NCI-H2107 (cell line): ENCODE measurements at places on chromosomes 2 and 18.

GRCh38 chr2:69559442-69560146 lies 83.9 kb downstream of the AAK1 start:
- no peak for DNase-seq

DNA sequence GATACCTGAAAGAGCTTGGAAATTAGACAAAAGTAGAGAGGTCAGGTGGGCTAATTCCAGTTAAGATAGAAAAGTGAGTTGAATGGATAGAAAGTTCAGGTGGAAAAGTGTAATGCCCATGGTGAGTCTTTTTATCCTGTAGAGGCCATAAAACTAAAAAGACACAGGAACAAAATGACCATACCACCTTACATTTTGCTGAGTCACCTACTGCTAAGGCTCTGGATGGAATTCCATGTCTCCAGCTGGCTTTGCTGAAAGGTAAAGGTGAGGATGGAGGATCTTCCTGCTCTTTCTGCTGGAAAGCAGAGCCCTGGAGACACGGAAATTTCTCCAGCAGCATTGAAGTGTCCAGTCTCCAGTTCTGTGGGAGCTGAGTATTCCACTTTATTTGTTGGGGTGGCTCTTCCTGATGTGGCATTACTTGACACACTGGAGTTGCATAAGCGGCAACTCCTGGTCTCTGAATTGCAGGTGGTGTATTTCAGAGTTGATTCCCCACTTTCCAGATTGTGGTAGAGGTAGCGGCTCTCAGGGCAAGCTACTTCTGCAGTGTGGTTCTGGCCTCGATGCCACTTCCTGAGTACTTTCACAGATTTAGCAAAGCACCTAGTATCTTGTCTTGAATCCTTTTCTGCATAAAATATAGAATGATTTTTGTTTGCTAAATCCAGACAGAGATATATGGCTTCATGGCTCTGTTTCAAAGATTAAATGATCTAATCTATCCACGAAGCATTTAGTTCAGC lies 10.7 kb downstream of the IL1RL2 start:
- DNase-seq = no peak

GRCh38 chr2:238326801-238327365 lies 6.6 kb downstream of the TRAF3IP1 start:
- no peak for DNase-seq

GRCh38 chr2:112812318-112813267 lies 24.0 kb downstream of the IL1B start:
- DNase-seq = no peak

- DNase-seq = no peak
These were observed 8.0 kb upstream of the SF3B1 start for GRCh38 chr2:197442857-197443256.

GRCh38 chr2:42519624-42520023 lies 25.8 kb upstream of the KCNG3 start:
- DNase-seq = no peak

- DNase-seq = no peak
These were observed 183.9 kb downstream of the EIPR1 start for GRCh38 chr2:3193443-3194330.

DNA sequence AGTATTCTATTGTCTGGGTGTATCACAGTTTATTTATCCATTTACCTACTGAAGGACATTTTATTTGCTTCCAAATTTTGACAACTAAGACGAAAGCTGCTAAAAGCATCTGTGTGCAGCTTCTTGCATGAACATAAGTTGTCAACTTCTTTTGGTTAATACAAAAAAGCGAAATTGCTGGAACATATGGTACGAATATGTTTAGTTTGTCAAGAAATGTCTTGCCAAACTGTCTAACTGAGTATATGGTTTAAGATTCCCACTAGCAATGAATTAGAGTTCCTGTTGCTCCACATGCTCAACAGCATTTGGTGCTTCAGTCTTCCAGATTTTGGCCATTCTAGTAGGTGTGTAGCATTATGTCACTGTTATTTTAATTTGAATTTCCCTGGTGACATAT lies 372.3 kb upstream of the NRXN1 start:
- DNase-seq = no peak

GRCh38 chr2:239543702-239544101 lies 142.9 kb upstream of the HDAC4 start:
- no peak for DNase-seq

DNA sequence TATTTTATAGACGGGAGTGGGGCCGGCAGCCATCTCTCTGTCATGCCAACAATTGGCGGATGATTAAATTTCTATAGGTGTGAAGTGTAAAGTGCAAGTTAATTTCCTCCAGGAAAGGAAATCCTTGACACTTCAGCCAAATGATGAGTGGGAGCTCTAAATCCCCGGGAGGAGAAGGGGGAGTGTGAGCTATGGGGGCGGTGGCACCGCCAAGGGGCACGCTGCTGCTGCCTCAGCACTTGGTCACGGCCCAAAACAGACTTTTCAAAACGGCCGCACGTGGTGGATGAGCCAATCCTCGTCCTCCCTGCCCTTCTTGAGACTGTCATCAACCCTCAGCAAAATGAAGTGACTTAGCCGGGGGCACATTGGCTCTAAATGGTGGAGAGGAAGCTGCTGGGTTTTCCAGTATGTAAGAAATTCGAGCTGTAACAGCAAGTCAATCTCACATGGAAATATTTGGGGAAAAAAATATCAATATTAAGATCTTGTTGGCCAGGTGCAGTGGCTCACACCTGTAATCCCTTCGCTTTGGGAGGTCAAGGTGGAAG lies 200.8 kb downstream of the TFCP2L1 start:
- DNase-seq = no peak

GRCh38 chr18:2002604-2003003 lies 568.7 kb downstream of the METTL4 start:
- DNase-seq = no peak

- DNase-seq = no peak
These were observed 72.8 kb upstream of the CTDP1 start for GRCh38 chr18:79606621-79607331.

GRCh38 chr2:16204886-16205620 lies 264.7 kb downstream of the MYCN start:
- no peak for DNase-seq

DNA sequence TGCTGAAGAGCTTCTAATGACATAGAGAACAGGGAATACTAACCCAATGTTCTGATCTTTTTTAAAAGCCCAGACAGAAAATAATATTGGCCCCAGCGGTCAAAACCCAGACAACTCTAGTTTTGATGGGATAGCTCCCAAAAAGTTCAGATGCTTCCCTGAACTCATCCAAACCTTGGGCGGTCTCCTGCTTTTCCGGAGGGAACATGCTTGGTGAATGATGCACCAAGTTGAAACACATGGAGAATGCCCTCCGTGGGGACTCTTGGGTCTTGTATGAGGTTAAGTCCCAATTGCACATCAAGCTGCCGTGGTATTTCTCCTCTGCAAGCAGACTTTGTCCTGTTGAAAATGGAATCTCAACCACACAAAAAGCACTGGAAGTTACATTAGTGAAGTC lies 120.7 kb upstream of the CTAGE1 start:
- no peak for DNase-seq

GRCh38 chr18:11042247-11042646 lies 107.1 kb downstream of the PIEZO2 start:
- no peak for DNase-seq

GRCh38 chr2:190649035-190649797 lies at the start of gene NAB1:
NAB1 (plus strand) TSS chr2:190649083; CDS start chr2:190659177, 10,094 bp downstream.
- DNase-seq = no peak

- DNase-seq = no peak
These were observed 113.5 kb downstream of the NYAP2 start for GRCh38 chr2:225512876-225513540.

DNA sequence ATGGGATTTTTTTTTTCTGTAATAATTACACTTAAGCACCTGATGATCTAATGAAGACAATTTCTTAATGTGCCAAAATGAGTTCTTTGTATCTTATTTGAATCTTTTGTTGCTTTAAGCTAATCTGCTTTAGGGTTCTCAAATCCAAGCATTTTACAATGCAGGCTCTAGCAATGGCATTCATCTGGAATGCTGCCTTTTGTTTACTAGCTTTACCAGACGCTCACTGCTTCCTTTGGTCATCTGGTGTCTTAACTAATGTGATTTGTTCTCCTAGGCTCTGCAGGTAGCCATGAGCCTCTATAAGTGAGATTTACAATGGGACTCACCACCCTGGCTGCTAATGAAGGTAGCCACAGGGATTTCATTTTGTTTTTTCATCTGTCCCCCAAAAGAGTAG lies 100.3 kb downstream of the GREB1L start:
- no peak for DNase-seq

DNA sequence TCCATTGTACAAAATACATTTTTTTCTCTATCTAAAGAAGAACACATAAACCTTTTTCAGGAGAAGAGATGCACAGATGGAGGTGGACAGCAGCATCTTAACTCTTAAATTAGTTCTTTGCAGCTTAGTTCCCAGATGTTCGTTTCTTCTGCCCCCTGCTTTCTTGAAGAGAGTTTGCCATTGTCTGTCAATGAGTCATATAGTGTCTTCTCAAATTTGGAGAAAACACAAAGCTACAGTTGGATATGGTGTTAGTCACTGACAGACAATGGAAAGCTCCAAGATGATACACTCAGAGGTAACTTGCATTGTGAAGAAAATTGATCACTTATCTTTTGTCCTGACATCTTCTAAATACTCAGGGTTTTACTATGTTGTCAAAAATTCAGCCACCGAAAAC lies 48.8 kb upstream of the TMEFF2 start:
- DNase-seq = no peak

DNA sequence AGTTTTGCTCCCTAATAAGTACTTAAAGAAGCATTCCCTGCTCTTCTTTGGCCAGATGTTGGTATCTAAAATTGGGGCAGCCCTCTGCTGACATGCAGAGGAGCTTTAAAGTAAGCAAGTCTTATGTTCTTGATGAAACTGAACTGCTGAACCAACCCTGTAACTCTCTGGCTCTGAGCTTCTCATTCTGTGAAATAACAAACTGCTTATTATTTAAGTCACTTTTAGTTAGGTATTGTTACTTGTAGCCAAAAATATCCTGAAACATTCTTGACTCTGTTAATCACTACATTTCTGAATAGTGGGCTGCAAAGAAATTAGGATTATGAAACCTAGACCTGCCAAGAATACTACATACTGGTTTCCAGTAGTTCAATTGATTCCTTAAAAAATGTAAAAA lies 15.5 kb downstream of the PPP3R1 start:
- DNase-seq = no peak

DNA sequence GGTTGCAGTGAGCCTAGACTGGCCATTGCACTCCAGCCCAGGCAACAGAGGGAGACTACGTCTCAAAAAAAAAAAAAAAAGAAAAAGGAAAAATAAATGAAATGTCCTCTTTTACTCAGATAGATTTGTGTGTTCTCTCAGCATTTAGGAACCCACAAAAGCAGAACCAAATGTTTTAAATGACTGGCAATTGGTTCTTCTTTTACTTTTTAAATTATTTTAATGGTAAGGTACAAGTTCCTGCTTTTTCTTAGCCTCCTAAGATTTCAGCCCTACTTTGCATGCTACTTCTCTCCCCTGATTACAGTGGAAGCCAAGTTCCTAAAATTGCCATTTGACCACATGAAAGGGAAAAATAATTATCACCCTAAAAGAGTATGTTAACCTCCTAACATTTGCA lies 23.5 kb downstream of the SRSF7 start:
- DNase-seq = no peak

- DNase-seq = no peak
These were observed 13.8 kb upstream of the CCDC102B start for GRCh38 chr18:68784071-68784470.

DNA sequence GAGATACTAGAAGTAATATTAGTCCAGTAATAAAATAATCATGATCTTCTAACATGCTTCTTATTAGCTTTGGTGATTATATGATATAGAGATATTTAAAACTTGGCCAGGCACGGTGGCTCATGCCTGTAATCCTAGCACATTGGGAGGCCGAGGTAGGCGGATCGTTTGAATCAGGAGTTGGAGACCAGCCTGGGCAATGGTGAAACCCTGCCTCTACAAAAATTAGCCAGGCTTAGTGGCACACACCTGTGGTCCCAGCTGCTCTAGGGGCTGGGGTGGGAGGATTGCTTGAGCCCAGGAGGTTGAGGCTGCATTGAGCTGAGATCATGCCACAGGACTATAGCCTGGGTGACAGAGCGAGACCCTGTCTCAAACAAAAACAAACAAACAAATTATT lies 87.0 kb downstream of the WDR7 start:
- no peak for DNase-seq

DNA sequence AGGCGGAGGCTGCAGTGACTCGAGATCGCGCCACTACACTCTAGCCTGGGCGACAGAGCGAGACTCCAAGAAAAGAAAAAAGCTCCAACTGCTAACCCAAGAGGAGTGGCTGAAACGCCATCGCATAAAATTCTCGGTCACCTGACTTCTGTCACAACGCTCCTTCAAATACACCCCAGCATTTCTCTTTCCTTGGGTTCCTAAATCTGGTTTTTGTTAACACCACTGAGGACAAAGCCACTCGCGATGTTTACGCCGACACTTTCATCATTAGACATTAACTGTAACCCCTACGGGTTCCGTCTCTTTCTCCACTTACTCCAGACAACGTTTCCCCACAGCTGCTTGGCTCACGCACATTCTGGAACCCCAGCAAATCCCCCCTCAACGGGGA lies 679 bp downstream of the CLK1 start:
- DNase-seq = no peak

GRCh38 chr2:140454717-140455116 lies 1674.5 kb upstream of the NXPH2 start:
- DNase-seq = no peak

DNA sequence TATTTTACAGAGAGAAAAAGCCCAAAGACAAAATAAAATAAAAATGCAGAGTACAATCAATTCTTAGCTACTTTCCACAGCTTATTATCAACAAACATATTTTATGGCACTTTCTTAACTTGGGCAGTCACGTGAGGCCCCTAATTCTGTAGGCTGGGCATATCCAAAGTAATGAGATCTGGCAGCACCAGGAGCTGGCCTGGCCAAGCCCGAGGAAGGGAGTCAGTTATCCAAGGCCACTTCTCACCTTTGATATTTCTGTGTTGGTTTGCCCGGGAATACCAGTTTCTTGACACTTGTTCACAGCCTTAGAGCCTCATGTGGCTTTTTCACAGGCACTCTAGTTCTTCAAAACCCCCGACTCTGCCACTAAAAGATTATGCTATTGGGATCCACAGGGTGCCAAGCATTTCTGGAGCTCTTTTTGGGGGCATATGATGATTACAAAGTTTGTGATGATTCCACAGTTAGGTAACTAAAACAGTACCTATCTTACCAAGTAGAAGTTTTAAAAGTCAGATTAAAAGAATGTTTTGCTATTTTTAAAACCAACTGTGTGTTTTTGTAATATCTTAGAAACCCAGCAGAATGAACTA lies 90.4 kb downstream of the MEP1B start:
- DNase-seq = no peak

DNA sequence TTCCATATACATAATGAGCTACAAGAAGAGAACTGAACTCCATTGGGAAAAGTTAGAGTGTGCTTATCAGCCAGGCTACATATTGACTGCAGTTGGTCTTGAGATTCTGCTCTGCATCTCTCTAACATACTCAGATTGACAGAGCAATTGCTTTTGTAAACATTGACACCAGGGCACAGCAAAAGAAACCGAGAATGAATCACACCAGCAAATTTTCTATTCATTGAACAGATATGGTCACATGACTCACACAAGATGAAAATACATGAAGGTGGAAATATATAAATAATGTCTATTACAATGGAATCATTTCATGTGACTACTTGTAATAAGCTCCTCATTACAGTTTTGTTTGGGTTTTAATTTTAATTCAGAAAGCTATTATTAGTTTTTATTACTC lies 691.9 kb upstream of the TMEFF2 start:
- DNase-seq = no peak

GRCh38 chr2:6474161-6475140 lies 391.3 kb downstream of the CMPK2 start:
- no peak for DNase-seq

GRCh38 chr2:62596061-62596921 lies 90.3 kb upstream of the TMEM17 start:
- no peak for DNase-seq
